ENCODE measurements at places on chromosomes 7 and 10.
A peak's percentile ranks its signal among the peaks of the same experiment; 100 is the strongest.

DNA sequence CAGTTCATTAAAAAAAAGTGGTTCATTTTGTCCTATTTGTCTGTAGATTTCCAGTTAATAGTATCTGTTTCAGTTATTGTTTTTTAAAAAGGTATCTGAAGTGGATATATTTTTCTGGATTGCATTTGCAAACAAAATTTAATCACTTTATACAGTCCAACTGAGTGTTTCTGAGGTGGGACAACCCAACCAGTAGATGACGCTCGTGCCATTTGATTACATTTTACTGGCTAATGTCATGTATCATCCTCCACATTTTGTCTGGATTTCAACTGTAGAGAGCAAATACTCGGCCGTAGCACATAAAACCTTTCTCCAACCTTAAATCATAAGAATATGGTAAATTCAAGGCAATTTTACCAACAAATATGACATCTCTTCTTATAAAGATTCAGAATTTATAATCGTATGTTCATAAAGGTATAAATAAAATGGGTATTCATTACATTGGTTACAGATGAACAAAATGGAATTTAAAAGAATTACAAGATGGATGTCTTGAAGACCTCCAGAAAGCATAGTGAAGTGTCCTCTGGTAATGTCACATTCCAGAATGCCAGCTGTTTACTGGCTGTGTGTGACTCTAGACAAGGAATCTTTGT lies 789.0 kb downstream of the PHTF2 start:
- peak; percentile 17 for DNase-seq

- DNase-seq, result no peak
These were observed 5.4 kb upstream of the UNCX start for GRCh38 chr7:1227071-1227804.

DNA sequence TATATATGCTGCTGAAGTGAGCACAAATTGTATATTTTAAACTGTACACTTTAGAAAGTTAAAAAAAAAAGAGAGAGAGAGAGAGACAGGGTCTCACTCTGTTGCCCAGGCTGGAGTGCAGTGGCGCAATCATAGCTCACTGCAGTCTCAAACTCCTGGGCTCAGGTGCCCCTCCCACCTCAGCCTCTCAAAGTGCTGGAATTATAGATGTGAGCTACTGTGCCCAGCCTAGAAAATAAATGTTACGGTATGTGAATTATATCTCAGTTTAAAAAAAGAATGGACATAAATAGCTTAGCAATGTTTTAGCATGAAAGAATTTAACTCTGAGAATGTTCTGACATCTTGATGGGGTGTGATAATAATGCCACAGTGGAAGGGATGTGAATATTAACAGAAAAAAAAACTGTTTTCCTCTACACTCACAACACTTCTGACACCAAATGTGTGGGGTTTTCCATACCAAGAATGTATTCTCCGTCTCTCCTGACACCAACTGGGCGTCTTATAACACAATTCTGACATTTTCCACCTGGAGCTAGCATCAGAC lies 162.1 kb downstream of the PLCE1 start:
- DNase-seq, result no peak

DNA sequence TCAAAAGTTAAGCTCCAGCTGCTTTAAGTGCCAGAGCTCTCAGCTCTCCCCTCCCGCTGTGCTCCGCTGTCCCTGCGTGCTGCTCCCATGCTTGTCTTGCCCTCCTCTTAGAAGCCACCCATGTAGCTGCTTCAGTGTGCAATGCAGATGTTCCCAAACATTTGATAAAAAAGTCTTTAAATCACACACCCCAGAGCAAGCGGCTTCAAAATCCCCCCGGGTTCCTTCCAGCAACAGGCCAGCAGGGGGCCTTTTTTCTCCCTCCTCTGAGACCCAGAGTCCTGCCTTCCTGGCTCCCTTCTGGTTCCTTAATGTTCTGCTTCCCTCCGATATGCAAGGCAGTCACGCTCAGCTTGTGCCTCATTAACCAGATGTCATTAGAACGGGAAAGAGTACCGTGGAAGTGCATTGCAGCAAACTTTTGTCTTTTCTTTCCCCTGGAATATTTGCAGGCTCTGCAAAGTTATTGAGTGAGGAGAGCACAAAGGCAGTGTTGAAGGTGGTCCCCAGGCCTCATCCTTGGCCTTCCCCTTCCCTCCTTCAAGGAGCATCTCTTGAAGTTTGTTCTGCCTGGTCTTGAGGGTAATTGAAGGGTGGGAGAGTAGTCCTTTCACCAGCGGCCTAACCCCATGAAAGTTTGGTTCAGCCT lies 25.5 kb downstream of the LDB3 start:
- peak; percentile 25 for DNase-seq

- no peak for DNase-seq
These were observed 84.6 kb downstream of the CACNB2 start for GRCh38 chr10:18224626-18225445.

GRCh38 chr7:155741082-155741481 lies 71.2 kb downstream of the SHH start:
- peak; percentile 57 for DNase-seq

GRCh38 chr7:2151237-2151636 lies 81.5 kb downstream of the MAD1L1 start:
- DNase-seq, result no peak

DNA sequence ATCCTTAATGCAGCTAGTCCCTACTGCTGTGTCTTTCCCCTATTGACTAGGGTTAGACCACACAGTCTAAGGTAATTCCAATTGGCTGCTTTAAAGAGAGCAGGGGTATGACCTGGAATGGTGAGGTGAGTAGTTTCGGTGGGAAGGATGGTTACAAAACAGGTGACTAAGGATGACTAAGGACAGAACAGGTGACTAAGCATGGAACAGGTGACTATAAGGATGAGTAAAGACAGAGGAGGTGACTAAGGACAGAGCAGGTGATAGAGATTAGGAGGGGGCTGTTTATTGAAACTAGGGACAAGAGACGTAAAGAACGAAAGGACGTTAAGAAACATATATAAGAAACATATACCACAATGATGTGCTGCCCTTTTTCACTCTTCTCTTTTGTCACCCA lies 145.1 kb upstream of the TMEM106B start:
- DNase-seq, result no peak

DNA sequence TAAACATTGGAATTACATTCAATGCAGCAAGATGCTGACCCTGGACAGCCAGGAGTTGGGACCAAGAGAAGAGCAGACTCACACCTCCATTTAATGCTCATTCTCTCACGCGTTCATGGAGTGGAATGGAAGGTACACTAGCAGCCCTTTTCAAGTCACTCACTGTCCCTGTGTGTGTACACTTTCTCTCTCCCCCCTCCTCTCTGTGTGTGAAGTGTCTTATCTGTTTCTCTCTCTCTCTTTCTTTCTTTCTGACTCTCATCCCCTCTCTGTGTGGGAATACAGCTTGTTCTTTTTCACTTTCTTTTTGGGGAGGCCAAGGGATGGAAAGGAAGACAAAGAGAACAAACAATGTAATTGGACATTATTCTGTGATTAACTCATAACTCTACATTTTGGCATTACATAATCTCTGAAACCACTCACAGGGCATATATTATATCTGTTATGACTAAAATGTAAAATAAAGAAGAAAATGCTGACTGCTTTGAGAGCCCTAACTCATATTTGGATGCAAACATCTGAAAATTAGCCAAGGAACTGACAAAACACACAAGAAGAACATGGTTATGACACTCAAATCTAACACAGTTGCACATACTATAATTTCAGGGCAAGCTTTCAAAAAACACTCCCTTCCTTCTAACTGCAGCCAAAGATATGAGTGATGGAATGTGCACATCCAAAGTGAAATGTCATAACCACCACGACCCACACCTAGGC lies 188.8 kb downstream of the PARD3 start:
- DNase-seq, result no peak

- no peak for DNase-seq
These were observed 75.5 kb downstream of the CDK14 start for GRCh38 chr7:90671571-90671970.

DNA sequence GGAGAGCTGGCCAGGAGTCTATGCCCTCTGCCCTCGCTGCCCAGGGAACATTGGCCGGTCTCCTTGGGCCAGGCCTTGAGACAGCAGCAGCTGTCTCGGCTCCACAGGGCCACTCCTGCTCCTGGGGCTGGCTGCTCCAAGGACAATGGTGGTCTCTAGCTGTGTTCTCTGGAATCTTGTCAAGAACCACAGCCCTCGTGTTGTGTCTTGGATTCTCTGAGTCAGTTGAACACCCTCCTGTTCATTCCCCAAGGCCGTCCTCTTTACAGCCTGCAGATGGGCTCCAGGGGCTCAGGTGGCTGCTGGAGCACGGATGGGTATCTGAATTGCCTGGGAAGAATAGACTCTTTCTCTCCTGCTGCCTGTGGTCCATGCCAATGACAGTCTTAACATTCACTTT lies 511.1 kb downstream of the GLRX3 start:
- DNase-seq, result no peak

GRCh38 chr7:143429770-143430698 lies 13.2 kb upstream of the TAS2R60 start:
- DNase-seq, result no peak

DNA sequence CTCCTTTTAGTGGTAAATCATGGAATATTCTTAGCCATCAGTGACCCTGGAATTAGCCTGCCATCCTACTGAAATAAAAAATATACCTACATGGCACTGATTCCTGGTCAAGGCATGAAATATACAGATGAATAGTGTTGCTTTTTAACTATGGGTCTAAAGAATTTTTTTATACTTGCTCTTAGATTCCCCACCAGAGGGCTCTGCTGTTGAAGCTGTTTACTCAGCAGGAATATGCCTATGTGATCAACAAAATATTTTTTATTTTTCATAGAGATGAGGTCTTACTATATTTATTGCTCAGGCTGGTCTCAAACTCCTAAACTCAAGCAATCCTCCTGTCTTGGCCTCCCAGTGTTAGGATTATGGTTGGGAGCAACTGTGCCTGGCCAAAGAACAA lies 13.5 kb downstream of the ZC3HC1 start:
- no peak for DNase-seq

DNA sequence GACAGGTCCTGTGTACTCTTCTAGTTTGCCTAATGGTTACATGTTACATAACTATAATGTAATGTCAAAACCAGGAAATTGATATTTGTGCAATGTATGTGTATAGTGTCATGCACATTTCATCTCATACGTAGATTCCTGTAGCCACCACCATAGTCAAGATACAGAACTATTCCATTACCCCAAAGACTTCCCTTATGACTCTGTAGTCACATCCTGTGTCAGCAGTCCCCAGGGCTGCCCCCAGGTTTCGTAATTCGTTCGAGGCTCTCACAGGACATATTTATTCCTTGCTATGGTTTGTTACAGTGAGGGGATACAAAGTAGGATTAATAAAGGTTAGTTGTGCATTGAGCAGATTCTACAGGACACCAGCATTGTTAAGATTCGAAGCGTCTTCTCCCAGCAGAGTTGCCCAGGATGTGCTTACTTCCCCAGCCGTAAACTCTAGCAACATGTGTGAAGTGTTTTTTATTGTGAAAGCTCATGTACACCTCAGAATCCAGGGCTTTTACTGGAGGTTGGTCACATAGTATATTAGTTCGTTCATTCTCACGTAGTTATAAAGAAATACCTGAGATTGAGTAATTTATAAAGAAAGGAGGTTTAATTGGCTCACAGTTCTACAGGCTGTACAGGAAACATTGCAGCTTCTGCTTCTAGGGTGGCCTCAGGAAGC lies 18.6 kb downstream of the RABGEF1 start:
- DNase-seq, result no peak

DNA sequence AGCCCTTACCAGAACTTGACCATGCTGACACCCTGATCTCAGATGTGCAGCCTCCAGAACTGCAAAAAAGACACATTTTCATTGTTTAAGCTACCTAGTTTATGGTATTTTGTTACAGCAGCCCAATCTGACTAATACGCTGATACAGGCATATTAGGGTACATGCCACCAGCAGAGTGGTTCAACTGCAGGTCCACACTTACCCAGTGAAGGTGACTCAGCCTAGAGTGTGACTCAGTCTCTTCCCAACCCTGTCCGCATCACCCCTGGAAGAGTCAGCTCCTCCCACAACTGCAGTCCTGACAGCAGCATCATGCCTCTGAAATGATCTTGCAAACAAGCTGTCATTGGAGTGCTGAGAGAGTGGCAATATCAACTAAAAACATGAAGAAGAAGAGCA lies 30.8 kb upstream of the GOT1 start:
- no peak for DNase-seq

- no peak for DNase-seq
These were observed 486.4 kb downstream of the MAGI2 start for GRCh38 chr7:78967046-78967445.

- no peak for DNase-seq
These were observed 34.8 kb upstream of the CARD11 start for GRCh38 chr7:3078514-3078913.

- no peak for DNase-seq
These were observed 123.8 kb upstream of the SDK1 start for GRCh38 chr7:3177271-3177670.

GRCh38 chr7:96045919-96046318 lies 273.6 kb downstream of the DYNC1I1 start:
- no peak for DNase-seq

DNA sequence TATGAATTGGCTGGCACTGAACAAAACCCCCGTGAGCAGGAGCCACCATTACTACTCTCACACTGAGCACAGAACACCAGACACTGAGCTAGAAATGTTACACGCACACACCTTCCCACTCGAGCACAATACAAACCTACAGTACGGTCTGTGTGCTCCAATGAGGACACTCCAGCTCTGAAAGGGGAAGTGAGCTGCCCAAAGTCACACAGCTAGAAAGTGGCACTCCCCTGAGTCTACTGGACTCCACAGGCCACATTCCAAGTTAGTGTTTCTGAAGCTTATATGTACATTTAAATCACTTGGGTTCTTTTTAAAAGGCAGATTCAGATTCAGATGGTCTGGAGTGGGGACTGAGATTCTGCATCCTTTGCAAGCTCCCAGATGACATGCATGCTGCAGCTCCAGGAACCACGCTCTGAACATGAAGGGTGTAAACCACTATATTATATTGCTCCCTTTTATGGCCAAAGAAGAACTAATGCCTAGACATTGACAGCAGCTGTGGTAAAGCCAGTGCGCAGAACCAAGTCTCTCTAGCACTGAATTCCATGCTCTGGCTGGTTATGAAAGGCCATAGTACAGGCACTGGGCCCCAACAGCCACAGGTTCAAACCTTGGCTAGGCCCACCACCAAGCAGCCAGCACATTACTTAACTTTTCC lies 77.1 kb downstream of the FRMPD2 start:
- DNase-seq, result no peak

- no peak for DNase-seq
These were observed 26.7 kb downstream of the TMEM273 start for GRCh38 chr10:49161411-49161997.

DNA sequence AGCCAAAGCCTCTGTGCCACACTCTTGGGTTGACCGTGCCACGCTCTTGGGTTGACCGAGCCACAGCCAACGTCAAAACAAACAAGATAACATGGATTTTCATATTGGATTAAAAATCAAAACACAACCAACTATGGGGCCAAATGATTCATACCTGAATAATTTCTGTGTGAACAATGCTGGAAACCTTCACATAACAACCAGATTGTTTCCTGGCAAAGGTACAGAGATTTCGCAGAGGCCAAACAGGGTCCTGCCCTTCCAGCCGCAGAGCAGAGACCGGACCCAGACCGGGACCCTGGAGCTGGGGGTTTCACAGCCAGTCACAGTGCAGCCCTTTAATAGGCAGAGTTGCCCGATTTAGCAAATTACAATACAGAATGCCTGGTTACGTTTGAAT lies 40.5 kb downstream of the ITIH5 start:
- DNase-seq, result no peak
